ENCODE measurements at places on chromosomes 5 and 9.
A peak's percentile ranks its signal among the peaks of the same experiment; 100 is the strongest.

- no peak for DNase-seq
Observed at GRCh38 chr9:129458155-129458661, 162.7 kb downstream of the C9orf50 start.

DNA sequence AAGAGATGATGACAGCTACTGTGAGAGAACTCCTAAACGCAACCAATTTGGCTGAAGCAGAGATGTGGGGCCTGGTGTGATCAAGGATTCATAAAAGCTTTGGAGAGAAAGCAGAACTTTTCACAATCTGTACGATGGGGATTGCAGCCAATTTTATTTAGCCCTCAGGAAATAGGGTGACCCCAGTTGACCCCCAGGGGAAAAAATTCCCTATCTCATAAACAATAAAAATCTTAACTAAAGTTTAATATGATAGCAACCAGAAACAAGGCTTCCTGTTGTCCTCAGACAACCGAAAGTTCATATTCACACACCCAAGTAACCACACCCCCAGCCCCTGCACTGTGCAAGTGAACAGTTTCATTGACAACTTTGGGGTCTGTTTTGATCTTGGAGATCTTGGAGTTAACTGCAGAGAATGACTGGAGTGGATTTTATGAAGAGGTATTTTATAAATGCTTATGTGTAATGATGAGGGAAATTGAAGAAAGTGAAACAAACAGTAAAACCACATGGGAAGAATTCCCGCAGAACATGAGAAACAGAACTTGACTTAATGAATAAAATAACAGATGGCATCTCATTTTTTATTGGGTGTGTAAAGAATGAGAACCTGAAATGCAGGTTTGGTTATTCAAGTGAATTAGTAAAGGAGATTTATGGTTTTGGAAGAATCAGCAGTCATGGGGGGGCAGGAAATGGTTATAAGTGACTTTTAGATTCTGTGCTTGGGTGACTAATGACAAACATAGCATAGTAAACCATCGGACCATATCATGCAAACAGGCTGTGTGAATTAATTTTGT lies 94.5 kb downstream of the PDE4D start:
- peak; percentile 23 for DNase-seq

DNA sequence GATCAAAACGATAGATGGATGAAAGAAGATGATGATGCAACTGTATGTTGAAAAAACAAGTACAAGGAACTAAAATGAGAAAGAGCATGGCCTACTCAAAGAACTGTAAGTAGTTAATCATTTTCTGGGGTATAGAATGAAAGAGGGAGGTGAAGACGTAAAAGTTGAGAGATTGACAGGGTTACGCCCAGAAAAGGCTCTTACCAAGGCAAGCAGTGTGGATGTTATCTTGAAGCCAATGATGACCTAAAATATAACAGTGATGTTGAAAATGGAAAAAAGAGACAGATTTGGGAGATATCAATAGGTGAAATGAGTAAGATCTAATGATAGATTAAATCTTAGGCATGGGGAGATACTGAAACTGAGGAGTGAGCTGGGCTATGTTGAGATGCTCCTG lies 80.4 kb upstream of the GNAQ start:
- no peak for DNase-seq

GRCh38 chr9:15370466-15371447 lies 51.9 kb upstream of the SNAPC3 start:
- peak; percentile 9 for DNase-seq

DNA sequence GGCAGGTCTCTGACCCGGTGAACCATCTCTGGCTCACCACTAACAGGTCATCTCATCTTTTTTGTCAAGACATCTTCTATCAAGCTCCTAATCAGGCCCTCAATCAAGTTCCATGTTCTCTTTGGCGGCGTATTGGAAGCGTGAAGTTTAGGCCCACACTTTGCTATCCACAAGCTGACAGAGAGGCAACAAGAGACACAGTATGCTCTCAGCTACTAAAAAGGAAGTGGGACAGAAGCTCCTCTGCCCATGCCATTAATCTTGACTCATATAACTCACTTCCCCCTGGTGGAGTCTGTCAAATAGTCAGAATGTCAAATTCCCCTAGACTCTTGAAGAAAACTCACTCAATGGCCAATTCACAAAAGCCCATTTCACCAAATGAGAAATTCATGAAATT lies 77.6 kb upstream of the TMC1 start:
- DNase-seq, result peak; percentile 44

- DNase-seq, result no peak
Observed at GRCh38 chr9:128124873-128125579, 2.5 kb downstream of the PTGES2 start.

DNA sequence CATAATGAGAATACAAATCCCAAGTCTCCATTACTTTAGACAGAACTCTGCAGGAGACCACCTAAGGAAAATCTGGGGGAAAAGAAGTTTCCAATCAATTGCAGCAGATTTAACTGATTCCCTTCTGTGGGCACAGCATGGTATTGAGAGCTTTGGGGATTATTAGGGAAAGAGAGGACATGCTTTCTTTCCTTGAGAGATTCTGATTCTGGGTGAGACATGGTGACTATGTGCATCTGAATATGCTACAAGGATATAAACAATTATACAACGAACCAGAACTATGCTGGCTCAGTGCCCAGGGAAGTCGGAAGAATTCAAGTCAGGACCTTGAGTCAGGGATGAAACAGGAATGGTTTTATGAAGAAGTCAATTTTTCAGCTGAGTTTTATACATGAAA lies 183.7 kb downstream of the PDE4D start:
- DNase-seq, result peak; percentile 68

DNA sequence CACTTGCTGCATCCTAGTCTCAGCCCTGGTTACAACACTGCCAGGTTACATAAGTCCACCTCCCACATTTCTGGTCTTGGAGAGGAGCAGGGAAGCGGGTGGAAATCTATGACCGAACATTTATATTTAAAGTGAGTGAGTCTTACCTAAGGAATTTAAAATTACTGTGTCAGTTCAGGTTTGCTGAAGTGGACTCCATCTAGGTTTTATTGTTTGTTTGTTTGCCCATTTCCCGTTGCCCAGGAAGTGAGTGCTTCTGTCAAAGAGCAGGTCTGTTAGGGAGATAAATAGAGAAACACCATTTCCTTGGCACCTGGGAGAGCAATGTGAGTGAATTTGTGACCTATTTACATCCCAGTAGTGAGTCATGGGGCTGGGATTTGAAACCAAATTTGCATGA lies 179.5 kb downstream of the KIF4B start:
- DNase-seq, result no peak

All from LHCN-M2 (cell line).